AML-193 (cell line): ENCODE measurements at places on chromosomes 4 and X.

GRCh38 chrX:149198980-149199732 lies 305.9 kb downstream of the IDS start:
- DNase-seq = no peak

DNA sequence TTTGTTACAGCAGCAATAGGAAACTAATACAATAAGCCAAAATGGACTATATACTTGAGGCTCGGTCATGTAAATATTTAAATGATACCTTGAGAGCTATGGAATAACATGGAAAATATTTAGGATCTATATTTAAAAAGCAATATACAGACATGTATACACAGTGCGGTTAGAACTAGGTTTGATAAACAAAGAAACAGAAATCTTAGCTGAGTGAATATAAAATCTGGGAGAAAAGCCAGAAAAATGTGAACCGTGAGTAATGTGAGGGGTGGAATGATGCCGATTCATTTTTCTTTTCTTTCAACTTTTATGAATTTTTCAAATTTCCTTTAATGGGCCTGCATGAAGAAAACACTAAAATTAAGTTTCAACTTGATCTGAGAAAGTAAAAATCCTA lies 104.1 kb downstream of the ATXN3L start:
- no peak for DNase-seq

- DNase-seq = no peak
Observed at GRCh38 chrX:11239230-11239629, 54.0 kb upstream of the AMELX start.

DNA sequence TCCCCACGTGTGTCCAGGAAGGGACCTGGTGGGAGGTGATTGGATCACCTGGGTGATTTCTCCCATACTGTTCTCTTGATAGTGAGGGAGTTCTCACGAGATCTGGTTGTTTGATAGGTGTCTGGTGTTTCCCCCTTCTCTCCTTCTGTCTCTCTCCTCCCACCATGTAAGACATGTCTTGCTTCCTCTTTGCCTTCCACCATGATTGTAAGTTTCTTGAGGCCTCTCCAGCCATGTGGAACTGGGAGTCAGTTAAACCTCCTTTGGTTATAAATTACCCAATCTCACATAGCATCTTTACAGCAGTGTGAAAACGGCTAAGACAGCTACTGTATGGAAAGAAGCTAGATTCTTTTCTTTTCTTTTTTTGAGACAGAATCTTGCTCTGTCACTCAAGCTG lies 21.6 kb upstream of the FGG start:
- no peak for DNase-seq

DNA sequence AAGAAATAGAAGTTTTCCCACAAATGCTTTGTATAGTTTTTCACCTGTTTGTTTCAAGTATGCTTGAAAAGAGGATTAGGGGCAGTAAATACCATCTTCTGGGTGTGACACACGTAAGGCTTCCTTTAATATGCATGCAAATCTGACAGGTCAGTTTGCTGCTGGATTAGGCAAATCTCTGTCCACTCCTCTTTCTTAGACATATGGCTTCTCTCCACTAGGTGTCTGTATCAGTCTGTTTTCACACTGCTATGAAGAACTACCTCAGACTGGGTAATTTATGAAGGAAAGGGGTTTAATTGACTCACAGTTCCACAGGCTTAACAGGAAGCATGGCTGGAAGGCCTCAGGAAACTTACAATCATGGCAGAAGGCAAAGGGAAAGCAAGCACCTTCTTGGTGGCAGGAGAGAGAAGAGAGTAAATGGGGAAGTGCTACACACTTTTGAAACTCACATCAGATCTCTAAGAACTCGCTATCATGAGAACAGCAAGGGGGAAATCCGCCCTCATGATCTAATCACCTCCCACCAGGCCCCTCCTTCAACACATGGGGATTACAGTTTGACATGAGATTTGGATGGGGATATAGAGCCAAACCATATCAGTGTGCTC lies 66.9 kb downstream of the TAB3 start:
- no peak for DNase-seq

DNA sequence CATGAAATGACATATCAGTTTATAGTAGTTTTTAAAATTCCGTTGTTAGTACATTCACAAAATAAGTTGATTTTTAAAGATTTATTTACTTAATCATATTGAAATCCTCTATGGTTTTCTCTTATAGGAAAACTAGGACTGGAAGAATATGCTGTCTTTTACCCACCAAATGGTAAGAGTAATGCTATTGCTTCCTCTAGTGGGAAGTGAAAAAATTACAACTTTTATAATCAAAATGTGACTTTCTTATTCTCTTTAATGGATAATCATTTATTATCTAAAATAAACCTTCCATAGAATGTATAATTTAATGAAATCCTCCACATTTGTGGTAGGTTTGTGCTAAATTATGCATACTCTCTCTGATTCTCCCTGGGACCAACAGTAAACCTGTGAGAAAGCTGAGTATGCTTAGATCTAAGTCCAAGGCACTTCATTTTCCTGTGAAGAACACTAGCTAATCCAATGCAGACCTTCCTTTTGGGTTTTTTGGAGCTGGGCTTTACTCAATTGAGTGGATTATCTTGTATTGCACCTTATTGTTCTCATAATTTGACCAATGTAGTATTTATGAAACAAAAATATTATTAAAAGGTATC lies 136.2 kb downstream of the TBC1D19 start:
- DNase-seq = peak; percentile 58

DNA sequence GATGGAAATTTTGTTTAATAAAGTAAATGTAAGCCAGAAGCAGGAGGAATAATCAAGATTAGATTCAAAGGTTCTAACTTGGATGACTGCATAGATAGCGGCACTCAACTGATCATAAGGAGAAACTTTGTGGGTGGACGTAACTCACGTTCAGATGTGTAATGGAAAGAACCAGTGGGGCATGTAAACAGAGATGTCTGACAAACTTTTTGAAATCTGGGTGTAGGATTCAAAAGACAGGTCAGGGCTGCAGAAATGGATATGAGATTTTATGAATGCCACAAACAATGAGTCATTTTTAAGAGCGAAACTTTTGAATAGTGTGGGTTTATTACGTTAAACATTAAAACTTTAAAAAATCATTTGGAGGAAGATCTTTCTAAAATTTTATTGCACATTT lies 375.6 kb downstream of the GBA3 start:
- DNase-seq = no peak

GRCh38 chr4:89303814-89304388 lies 3.7 kb downstream of the GPRIN3 start:
- DNase-seq = peak; percentile 56

DNA sequence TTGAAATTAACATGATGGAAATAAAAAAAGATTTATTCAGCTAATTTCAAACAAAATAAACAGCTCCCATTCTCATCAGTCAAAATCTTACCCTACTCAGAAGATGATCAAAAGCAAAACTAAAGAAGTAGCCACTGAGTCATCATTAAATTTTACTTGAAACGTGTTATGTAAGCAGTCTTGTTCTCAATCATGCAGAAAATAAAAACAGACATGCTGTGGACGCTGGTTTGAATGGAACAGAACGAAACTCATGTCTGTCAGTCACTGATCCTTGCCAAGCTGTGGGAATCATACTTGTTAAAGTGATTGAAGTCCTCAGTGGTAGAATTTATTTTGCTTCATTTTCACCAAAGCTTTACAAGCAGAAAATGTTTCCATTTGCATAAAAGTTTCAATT lies 77.2 kb upstream of the TLR3 start:
- DNase-seq = no peak

DNA sequence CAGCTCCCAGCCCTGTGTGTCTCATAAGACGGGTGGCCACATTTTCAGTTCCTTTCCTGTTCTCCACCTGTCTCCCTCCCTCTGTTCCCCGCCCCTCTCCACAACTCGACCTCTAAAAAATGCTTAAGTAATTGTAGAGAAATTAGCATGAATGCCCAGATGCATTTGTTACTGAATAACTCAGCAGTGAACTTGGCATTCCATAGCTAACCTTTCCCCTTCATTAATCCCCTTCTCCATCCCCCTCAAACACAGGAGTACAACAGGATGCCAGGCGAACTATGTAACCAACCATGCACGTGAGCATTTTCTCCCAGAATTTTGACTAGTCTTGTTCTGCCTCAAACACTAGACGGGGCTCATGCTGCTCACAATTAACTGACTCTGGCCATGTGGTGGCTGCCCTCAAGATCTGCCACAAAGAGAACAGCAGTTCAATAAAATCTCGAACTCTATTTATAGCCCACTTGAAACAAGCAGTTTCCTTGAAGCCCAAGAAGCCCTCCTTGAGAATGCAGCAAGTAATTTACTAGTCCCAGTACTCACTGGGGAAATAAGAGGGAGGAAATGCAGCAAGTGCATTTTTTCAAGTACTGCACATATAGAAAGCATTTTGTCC lies 351.2 kb downstream of the ARHGAP24 start:
- DNase-seq = no peak

DNA sequence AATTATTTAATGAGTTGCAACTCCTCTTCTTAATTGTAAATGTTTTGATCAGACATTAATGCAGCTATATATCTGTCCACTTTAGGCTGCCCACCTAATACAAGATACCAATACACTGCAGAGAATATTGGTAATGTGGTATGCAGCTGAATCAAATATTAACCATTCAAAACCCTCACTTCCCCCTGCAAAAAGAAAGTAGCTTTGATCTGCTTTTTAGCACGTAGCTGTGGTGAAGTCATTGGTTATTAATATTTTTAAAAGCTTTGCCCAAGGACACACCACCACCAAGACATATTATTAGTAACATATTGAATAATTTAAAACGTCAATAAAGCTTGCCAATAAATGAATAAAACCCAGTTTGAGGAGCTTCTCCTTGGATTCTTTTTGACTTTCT lies 28.6 kb upstream of the CYP2U1 start:
- no peak for DNase-seq

GRCh38 chr4:164621886-164622521 lies 131.9 kb upstream of the SMIM31 start:
- DNase-seq = no peak

DNA sequence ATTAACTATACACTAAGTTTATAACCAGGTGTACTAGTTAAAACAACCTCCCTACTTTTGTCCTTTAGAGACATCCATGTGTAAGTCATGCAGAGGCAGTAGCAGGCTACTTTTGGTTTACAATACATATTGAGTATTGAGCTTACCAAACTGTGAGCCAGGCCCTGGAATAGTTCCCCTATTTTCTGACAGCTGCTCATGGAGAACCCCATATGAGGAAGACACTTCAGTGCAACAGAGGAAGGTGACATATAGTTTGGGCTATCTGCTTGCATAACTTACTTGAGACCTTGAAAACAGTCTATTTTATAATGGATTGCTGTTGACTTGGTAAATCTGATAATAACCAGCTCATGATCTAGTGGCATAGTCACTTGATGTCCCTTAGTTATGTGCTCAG lies 190.5 kb downstream of the SH3BGRL start:
- no peak for DNase-seq

- no peak for DNase-seq
Observed at GRCh38 chr4:138450546-138451275, 208.6 kb upstream of the SLC7A11 start.

- DNase-seq = no peak
Observed at GRCh38 chr4:149296503-149296902, 519.1 kb downstream of the IQCM start.

DNA sequence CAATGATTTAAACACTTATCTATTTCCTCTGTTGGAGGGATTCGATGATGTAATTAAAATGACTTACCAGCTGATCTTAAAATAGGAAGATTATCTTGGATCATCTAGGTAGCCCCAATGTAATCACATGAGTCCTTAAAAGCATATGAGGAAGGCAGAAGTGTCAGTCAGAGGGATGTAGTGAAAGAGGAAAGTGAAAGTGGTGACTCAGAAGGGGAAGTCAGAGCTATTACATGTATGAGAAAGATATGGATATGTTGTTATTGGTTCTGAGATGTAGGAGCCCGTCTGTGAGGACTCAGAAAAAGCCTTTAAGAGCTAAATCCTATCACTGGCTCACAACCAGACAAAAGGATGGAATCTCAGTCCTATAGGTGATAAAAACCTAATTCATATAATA lies 456.4 kb downstream of the DACH2 start:
- no peak for DNase-seq

DNA sequence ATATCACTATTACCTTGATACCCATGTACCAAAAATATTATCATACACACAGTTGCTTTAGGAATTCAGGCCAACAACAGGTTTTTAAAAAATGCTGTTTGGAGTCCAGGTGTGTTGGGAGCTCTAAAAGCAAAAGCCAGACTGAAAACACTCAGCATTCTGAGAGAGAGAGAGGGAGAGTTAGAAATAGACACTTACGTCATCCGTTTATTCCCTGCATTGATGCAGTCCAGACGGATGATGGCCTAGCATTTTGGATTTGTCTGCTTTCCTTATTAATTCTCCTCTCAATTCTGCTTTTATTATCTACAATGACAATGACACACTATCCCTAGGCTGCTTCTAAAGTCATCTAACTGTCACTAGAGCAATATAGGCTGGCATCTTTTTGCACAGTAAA lies 358.3 kb upstream of the BOD1L1 start:
- no peak for DNase-seq

DNA sequence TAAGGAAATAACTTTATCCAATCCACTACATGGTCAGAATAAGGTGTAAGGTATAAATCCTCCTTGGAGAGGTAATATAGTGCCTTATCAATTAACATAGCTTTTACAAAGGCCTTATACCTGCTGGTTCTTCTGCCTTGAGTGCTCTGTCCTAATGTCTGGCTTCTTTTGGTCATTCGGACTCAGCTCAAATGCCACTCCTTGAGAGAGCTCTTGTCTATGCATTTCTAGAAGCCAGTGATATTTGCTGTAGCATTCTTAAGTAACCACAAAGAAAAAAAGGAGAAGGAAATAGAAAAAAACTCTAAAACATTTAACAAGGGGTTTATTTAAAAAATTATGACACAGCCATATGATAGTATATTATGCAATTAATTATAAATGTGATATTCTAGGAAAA lies 444.8 kb upstream of the SLIT2 start:
- DNase-seq = no peak

- DNase-seq = no peak
Observed at GRCh38 chrX:108211301-108211700, 119.7 kb downstream of the ATG4A start.

GRCh38 chr4:181855307-181855706 lies 387.9 kb upstream of the TENM3 start:
- no peak for DNase-seq
